NCI-H748 treated with DMSO at 0.1 percent for 48 hours (cell line): ENCODE measurements at places on chromosomes 11 and 22.

DNA sequence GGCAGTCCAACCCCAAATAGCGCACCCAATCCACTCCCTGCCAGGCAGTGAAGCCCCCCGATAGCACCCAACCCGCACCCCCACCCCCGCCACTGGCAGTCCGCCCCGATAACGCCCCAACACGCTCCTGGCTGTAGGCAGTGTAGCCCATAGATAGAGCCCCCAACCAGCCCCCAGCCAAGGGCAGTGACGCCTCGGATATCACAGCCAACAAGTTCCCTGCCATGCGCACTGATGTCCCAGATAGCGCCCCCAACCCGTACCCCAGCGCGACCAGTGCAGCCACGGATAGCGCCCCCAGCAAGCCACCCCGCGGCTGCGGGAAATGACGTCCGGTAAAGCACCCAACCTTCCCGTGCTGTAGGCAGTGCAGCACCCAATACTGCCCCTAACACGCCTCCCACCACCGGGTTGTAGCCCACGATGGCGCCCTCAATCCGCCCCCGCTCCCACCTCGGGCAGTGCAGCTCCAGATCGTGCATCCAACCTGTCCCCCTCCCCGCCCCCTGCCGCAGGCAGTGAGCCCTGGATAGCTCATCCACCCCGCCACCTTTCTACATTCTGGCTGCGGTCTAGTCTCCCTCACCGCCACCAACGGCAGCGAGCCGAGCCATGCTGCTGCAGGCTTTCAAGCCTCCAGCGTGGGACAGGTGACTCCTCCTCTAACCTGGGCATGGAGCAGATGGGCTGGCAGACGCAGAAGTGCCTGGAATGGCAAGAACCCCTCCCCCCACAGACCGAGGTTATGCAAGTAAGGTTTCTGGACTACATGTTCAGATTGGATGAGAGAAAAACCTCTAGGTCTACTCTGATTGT lies 625 bp downstream of the RFPL2 start:
- no peak for DNase-seq

- DNase-seq: no peak
These were observed 23.7 kb downstream of the SHANK3 start for GRCh38 chr22:50696251-50696798.

DNA sequence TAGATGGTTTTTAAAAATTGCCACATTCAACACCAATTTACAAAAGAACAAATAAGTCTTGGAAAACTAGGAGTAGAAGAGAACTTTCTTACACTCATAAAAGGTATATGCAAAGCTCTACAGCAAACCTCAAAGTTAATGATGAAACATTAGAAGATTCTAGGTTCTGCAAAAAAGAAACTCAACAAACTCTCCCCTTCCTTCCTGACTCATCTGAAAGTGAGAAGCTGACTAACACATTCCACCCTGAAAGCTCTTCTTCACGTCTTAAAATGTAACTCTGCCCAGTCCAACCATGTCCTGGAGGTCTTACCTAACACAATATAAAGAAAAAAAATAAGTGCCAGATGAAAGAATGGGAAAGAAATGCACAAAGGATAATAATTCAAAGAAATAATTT lies 218.9 kb upstream of the ISX start:
- DNase-seq: no peak

DNA sequence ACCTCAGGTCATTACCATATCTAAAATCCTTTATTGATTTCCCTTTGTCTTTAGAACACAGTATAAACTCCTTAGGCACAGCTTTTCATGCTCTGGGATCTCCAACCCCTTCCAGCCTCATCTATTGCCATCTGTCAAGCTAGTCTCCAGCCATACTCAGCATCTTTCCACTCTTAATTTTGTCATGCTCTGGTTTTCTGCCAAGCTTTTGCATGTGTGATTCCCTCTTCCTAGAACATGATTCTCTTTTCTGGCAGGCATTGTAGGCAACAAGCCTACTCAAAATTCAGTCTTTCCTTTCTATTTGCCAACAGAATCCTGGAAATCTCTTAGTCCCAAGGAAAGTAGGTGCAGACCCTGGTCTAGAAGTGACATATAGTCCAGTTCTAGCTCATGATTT lies 35.5 kb upstream of the SLC6A5 start:
- DNase-seq: no peak

DNA sequence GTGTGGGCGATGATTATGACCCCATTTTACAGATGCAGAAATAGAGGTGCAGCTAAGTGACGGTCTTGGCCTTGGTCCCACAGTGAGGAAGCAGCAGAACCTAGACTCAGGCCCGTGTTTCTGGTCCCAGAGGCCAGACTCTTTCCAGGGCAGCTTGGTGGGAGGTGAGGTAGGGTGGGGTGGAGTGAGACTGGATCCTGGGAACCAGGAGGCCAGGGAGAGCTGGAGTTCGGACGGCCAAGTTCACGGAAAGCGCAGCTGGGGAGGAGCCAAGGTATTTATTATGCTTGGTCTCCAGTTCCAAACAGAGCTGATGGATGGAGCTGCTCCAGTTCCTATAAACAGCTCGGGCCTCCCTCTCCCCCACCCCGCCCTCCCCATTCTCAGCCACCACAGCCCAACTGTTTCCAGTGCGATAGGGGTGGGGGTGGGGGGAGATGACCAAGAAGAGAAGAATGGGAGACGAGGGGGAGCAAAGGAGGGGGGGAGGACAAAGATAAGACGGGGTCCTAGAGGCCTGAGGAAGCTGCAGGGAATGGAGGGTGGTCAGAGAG lies 16.2 kb downstream of the LRRC32 start:
- no peak for DNase-seq

DNA sequence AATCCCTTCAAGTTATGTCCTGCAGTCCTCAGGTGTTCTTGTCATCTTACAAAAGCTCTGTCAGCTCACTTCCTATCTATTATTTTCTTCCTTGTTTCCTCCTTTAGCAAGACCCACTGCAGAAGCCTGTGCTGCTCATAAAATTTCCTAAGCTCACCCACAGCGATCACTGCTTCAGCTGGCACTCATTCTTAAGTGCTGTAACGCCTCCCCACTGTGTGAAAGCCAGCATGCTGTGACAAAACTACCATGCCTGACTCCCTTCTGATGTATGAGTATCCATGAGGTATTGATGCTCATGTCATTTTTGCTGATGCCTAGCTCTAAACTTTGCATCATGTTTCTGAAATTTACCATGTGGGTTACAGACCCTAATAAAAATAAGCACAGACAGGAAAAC lies 41.5 kb upstream of the CNTN5 start:
- no peak for DNase-seq

DNA sequence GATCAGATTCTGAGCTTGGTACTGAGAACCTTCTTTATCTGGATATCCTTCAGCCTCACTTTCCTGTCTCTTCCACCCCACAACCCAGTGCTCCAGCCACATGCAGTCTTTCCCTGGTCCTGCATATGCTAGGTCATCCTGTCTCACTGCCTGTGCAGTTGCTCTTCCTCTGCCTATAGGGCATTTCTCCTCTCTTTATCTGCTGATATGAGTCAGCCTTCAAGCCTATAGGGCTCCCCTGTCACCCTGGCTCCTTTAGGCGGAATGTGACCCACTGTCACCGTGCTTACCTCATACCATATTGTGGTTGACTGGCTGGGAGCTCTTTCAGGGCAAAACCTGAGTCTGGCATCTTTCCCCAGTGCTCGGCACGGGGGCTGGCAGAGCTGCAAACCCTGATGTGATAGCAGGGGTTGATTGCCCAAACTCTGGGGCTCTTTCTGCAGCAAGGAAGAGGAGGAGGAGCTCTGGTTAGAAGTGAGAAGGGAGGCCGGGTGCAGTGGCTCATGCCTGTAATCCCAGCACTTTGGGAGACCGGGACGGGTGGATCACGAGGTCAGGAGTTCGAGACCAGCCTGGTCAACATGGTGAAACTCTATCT lies 26.3 kb downstream of the MEI1 start:
- no peak for DNase-seq

DNA sequence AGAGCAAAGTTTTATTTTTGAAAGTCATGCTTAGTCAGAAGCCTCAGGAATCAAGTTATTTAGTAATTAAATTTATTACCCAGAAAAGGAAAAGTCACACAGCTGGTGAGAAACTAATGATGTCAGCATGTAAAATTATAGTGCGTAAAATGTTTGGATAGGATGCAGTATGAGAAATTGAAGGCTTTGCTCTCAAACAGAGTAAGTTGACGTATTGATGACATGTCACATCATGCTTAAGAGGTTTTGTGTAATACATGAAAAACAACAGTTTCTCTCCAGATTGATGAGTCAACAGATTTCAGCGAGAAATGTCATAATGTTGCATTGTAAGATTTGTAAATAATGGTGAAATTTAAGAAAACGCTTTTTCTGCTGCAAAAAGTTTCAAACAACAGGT lies 769.8 kb downstream of the METTL15 start:
- no peak for DNase-seq

DNA sequence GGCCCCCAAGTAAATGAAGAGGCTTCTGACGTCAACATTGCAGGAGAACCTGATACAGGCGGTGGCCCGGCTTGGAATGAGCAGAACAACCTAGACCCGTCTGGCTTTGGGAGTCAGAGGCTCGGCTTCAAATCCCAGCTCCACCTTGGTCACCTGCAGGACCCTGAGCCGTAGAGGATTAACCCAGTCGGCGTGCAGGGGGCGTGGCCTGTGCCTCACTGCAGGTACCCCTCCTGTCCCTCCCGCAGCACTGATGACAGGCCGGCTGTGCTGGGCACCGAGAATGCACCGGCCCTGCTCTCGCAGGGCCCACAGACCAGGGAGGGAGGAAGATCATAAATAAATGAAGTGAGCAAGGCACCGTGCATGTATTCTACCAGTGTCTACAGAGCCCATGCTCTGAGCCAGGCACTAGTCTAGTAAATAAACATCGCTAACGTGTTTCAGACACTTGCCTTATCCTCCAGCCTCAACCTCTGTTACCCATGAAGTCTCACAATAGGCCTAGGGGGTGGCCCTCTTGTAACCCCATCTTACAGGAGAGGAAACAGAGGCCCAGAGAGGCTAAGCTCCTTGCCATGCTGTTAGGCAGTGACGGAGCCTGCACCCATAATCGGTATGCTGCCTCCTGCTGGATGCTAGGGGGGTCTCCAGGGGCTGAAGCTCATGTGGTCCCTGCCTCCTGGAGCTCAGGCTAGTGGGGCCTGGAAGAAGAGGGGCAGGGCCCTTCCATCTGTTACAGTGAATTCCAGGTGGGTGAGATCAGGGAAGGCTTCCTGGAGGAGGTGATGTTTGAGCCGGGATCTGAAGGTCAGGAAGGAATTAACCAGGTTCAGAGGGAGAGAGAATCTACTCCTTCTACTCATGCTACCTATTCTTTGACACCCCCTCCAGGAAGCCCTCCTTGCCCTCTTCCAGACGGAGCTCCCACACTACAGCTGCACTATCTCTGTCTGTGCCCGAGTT lies 53.4 kb downstream of the RTL6 start:
- DNase-seq: no peak

DNA sequence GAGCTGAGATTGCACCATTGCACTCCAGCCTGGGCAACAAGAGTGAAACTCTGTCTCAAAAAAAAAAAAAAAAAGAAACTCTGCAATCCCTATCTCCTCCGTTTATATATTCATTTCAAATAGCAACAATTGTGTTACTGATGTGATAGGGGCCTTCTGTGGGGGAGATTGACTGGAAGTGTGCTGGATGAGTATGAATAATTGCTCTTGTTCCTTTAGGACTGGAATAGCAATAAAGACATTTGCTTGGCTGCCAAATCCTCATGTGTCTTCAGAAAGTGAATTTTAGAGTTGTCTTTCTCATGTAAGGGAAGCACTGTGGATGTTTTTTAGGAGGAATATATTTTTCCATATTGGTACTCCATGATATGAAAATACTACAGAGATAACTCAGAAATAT lies 21.1 kb upstream of the ME3 start:
- DNase-seq: no peak

DNA sequence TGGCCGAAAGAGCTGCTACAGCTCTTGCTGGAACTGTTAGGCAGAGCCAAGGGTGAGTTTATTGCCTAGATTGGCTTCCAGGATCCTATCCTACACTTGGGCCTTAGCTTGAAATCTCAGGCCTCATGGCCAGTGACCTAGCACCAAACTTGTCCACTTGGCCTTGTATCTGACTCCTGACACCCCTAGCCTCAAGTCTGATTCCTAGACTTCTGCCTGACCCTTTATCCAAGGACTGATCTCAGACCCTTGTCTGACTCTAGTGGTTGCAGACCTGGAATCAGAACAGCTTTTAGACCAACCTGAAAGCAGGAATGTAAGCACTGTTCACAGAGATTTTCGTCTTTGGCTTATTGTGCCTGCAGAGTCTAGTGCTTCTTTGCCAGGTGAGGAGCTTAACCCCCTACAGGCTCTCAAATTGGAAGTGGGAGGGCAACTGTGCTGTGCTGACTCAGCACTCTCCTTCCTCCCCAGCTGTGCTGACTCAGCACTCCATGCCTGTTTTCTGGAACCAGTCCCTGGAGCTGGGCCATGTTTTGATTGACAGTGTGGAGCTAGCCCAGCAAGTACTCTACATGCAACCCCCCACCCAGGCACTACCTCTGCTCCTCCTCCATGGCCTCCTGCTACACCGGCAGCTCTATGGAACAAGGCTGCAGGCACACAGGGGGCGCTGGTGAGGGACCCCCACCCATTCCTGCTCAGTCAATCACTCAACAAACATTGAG lies 35.1 kb downstream of the RRP8 start:
- no peak for DNase-seq

DNA sequence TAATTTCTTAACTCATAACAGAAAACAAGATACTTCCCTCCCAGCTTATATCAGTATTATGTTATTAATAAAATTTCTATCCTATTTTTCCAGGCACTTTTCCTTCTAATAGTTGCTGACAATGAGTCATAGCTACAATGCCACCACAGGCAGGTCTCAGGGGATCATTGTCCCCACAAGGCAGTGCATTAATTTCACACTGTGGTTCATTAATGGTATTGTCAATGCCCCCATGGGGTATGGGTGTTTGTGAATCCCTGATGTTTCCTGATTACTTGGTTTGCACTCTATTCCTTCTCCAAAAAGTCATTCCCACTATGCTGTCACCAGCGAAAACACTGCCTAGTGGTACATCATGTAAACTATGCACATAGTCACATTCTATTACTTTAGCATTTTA lies 345.5 kb upstream of the CTSC start:
- DNase-seq: no peak

- no peak for DNase-seq
These were observed 773.2 kb downstream of the KCNA4 start for GRCh38 chr11:29243616-29244015.

- no peak for DNase-seq
These were observed 681 bp upstream of the ARHGEF12 start for GRCh38 chr11:120335556-120335907.

DNA sequence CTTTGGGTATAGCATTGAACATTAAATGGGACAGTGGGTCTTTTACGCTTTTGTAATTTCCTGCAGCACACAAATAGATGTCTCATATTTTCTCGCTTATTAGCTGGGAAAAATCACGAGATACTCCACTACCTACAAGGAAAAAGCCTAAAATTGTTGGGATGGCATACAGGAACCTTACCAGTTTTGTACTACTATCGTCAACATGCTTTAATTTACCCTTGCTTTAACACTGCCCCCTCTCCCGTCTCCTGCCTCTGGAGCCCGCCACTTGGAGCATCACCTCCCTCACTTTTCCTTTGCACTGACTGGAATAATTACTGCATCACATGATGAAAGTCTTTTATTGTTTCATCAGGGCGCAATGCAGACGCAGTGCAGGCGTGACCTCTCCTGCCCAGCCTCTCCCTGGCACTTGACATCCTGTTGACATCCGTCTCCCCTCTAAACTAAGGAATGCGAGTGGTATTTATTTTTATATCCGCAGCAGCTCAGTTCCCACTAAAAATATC lies 1.0 kb upstream of the FNBP4 start:
- peak; percentile 81 for DNase-seq

GRCh38 chr11:91560434-91560833 lies 664.2 kb upstream of the FAT3 start:
- no peak for DNase-seq
